ENCODE measurements at places on chromosomes 4 and X.
A peak's percentile ranks its signal among the peaks of the same experiment; 100 is the strongest.

DNA sequence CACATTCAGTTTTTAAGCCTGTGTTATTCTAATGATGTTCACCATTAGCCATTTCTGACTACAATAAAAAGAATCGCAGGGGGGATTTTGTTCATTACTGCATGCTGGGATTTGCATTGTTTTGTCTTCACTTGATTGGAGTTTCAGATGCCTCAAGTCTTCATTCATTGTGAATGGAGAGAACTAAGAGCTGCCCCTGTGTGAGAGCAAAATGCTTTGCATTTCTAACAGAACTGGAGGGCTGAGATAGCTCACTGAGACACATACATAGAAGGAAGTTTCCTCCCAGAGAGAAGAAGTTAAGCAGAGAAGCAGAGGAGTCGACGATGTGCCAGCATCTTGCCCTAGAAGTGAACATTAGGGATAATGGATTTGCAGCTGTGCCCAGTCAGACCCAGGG lies 113.5 kb upstream of the GATB start:
- no peak for ATAC-seq

- ATAC-seq: no peak
Observed at GRCh38 chrX:121851033-121851432, 803.6 kb downstream of the GLUD2 start.

DNA sequence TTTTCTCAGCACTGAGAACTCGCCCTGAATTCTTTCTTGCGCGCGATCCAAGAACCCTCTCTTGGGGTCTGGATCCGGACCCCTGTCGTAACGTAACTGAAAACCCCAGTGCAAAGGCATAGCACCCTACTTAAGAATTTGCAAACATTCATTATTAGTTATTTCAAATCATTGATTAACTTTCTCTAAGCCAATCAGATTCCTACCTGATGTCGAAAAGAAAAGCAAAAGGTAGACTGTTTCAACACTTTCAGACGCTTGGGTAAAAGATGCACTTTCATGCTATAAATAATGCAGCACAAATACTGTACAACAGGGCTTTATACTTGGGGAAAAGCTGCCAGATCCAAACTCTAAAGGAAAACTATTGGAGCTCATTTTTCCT lies 817 bp upstream of the WDR19 start:
- no peak for ATAC-seq

DNA sequence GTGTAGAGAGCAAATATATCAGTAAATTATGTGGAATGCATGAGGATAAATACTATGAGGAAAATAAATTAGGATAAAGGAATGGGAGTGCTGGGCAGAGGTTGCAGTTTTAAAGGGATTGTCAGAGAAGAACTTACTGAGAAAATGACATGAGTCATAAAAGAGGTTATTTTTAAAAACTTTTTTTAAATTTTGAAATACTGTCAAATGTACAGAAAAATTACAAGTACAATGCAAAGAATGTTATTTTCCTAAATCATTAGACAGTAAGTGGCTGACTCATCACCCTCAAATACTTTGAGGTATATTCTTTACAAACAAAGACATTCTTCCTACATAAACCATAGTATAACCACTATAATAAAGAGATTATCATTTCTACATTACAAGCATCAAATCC lies 29.8 kb upstream of the H2AZ1 start:
- no peak for ATAC-seq

GRCh38 chr4:7206911-7207567 lies 14.7 kb downstream of the SORCS2 start:
- ATAC-seq: peak; percentile 97

- peak; percentile 87 for ATAC-seq
Observed at GRCh38 chr4:40887764-40888131, 138.0 kb downstream of the NSUN7 start.

DNA sequence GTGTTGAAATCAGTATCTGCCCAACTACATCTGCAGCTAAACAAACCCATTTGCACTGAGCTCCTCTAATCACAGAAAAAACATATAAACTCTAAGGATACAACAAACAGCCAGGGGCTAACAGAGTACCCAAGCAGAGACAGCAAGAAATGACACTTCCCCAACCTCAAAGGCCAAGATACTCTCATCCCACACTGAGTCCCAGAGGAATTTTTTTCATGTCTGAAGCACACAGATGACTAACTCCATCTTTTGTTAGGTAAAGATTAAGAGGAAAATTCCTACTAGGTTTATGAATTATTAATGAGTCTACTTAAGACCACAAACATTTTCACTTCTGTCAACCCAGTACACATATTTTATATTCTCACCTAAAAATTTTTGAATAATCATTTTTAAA lies 31.6 kb downstream of the SEPSECS start:
- no peak for ATAC-seq

GRCh38 chrX:115147220-115147619 lies 42.0 kb upstream of the RBMXL3 start:
- ATAC-seq: no peak

DNA sequence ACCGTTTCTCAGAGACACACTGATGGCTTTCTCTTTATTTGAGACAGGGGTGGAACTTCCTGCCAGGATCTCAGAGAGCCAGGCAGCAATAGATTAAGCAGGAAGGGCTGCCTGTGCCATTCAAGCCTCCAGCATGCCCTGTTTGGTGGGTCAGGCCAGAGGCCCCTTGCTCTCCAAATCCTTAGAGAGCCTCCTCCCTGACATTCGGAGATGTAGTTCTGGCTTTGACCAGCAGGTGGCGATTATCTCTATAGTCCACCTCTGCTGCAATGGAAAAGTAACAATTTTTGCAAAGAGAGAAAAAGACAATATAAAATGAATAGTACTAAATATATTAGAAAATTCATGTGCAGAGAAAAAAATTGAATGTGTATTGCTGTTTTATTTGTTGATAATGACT lies 93.9 kb downstream of the NXF2B start:
- ATAC-seq: no peak

DNA sequence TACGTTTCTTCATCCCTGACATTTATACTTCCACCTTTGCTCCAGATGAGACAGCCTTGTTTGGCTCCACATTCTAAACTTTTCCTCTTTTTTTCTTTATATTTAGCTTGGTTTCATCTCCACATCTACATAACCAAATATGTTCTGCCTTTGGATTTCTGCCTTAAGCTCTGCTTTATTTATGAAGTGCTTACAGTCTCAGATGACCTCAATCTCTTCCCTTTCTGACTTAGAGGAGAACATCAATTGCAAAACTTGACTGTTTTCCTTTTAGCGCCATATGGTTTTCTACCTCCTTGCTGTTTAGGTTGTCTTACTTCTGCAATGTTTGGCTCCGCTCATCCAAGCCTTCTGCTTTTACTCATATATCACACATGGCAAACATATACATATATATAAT lies 7.5 kb downstream of the ASB5 start:
- no peak for ATAC-seq

DNA sequence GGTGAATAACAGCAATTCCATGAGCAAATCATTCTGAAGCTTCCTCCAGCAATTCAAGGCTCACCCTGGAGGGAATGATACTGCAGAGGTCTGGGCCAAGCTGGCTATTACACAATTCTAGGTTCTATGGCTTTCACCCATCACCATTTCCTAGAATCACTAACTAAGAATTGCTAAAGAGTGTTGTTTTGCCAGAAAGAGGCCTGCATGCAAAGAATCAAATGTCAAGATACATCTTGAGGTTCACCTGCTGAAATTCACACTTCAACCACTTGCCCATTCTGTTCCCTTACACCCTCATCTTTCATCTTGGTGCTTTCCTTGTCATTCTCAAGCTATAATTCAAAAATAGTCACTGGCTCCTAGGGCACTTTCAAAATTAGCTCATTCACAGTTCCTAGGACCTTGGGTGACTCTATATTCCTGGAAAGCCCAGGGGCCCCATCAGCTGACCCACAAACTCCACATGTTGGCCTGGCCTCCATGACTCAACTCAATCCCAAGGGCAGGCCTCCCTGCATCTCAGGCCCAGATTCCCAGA lies 7.0 kb downstream of the APBB2 start:
- peak; percentile 75 for ATAC-seq

GRCh38 chrX:115031989-115032388 lies 14.6 kb upstream of the IL13RA2 start:
- no peak for ATAC-seq

- ATAC-seq: no peak
Observed at GRCh38 chr4:135244056-135244455, 1042.5 kb upstream of the PABPC4L start.

All from gastroesophageal sphincter (tissue), 4 donors.